Renal cortical epithelial cell (primary cell): ENCODE measurements at places on chromosomes 16 and 17. TPM values are rescaled to one million over a fixed set of nuclear protein-coding genes. Genes with fewer than 3 reads are reported as not detected.

GRCh38 chr17:19270347-19270703 is 33.2 kb downstream of the EPN2 start:
- no peak for DNase-seq

GRCh38 chr16:2799205-2799858 is 1.1 kb downstream of the PRSS41 start:
- no peak for DNase-seq

DNA sequence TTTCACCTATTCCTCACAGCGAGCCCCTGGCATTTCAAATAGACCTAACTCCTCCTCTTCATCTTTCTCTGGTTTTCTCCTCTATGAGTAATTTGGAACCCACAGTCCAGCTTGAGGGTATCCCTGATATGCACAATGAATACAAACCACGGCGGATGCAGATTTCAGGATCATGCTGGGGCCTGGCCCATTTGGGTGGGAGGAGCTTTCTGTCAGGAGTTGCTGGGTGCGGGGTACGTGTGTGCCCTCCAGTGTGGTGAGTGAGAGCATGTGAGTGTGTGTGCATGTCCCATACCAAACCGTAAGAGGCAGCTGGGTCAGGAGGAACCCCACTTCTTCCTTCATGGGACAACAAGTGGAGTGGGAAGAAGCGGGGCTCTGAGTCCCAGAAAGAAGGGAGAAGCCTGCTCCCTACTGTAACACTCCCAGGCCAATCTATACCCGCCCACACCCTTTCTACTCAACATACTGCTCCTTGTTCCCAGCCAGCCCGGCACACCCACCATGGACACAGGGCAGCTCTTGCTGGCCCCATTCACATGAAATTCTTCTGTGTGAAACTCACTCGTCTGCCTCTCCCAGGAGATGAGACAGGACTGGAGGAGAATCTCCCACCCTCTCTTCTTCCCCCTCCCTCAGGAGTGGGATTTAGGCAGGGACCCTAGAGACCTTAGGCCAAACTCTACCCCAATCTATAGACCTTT is 18.4 kb downstream of the CNTNAP1 start:
- DNase-seq: no peak

USH1G gene
- total RNA-seq: not detected in 2 replicates

GRCh38 chr17:65799454-65799853 is 238.0 kb upstream of the AXIN2 start:
- no peak for DNase-seq

DNA sequence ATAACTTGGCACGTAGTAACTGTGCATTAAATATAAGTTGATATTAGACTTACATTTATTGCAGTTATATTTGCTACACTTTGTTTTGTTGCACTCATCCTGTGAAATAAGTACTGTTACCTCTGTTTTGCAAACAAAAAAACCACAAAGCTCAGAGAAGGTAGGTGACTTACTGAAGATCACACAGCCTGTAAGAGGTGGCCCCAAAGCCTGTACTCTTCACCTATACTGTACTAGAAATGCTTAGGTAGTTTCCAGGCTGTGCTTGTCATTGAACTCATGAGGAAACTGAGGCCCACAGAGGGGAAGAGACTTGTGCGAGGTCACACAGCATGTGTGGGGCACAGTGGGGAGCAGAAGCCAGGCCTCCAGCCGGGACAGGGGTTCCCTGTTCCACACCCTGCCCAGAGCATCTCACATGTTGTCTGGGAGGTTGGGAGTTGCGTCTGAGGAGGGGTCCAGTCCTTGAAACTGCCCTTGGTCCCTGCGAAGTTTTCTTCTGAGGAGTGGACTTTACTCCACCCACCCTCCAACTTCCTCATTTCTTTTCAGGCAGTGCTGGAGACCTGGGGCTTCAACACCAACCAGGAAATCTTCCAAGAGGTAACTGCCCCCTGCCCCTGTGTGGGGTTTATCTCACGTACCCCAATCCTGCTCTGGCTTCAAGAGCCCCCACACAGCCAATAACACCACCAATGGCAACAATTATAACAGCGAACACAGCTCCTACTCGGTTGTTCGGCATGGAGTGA is 13.0 kb downstream of the CETP start:
- no peak for DNase-seq

SPATA22 gene
- 0.35 TPM in 1 of 2 replicates, not detected in the other for total RNA-seq

AHSP gene
- not detected in 2 replicates for total RNA-seq

GRCh38 chr17:44780845-44781480 is 22.2 kb downstream of the ADAM11 start:
- no peak for DNase-seq

- no peak for DNase-seq
These were observed 160.3 kb downstream of the RPTOR start for GRCh38 chr17:80704894-80705293.

DNA sequence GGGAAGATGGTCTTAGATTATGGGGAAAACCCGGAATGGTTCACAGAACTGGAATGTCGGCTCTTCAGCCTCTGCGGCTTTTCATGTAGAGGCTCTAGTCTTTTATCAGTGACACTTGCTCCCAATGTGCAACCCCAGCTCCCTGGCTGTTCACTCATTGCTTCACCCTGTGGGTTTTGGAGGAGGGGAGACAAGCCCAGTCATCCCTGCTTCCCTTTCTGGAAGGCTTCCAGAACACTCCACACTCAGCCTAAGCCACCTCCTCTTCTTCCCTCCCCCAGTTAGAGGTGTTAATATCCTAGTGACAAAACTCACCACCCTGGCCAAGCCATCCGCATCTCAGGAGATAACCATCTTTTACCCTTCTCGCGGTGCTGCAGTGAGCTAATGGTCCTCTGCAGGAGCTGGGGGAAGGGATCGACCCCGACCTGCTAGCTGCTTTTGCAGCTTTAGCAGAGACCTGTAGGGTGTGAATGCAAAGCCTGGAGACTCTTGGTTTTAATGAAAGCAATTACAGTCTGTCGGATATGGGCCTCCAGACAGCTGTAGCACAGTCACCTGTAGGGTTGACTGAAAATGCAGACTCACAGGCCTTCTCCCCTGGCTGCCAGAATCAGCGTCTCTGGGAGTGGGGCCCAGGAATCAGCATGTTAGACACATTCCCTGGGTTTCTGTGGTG is 24.3 kb upstream of the LASP1NB start:
- DNase-seq: peak; percentile 96

- no peak for DNase-seq
These were observed 43.7 kb upstream of the STH start for GRCh38 chr17:45955326-45955725.

GRCh38 chr16:85989863-85990643 is 91.1 kb downstream of the IRF8 start:
- DNase-seq: no peak

ACSM3 gene
- total RNA-seq: 8.5 and 34.6 TPM in 2 replicates

DNA sequence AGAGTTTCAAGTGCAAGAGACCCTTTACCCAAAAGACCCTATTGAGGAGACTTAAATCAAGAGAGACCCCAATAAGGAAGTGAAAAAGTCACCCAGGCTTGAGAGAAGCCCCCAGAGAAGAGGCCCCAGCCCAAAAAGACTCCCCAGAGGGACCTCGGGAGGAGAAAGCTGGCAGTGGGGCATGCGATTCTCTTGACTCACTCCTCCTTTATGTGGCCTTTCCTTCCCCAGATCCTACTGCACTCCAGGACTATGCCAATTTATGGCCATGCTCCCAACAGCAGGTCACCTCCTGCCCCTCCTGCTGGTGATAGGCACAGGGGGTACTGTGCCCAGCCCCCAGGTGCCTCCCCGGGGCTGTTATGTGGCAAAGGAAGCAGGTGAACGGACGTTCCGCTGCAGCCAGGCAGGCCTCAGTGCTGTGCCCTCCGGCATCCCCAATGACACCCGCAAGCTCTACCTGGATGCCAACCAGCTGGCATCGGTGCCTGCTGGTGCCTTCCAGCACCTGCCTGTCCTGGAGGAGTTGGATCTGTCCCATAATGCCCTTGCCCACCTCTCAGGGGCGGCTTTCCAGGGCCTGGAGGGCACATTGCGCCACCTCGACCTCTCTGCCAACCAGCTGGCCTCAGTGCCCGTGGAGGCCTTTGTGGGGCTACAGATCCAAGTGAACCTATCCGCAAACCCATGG is 16.3 kb downstream of the LRRC3C start:
- no peak for DNase-seq

- DNase-seq: peak; percentile 54
These were observed 29.7 kb upstream of the LGALS9 start for GRCh38 chr17:27601069-27601974.

GRCh38 chr16:22139008-22139407 is 23.3 kb upstream of the SDR42E2 start:
- no peak for DNase-seq

DCAKD gene
- total RNA-seq: 22.4 and 50.2 TPM in 2 replicates

SDR42E2 gene
- total RNA-seq: not detected in 2 replicates

DNA sequence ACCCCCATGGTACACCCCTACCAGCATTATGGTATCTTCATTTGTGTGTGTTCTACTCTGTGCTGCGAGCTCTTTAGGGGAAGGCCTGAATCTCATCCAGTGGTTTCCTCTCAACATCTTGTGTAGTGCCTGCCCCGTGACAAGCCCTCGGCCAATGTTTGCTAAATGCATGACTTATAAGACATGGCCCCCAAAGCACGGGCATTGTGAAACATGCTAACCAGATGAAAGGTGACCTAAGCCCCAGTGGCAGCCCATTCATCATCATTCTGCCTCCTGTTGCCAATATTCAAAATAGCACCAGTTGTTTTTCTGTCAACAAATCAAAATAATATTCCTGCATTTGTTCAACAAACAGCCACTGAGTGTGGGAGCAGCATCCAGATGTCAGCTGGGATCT is 108.8 kb upstream of the HSBP1 start:
- no peak for DNase-seq

FOXN1 gene
- total RNA-seq: not detected in 2 replicates

MT1F gene
- 11.0 and 11.1 TPM in 2 replicates for total RNA-seq

GRCh38 chr17:1038459-1039122 is 41.7 kb downstream of the TIMM22 start:
- DNase-seq: no peak

- DNase-seq: no peak
These were observed 601 bp downstream of the JMJD8 start for GRCh38 chr16:683396-684070.

- DNase-seq: no peak
These were observed 80.9 kb upstream of the STAC2 start for GRCh38 chr17:39306509-39307212.

DNA sequence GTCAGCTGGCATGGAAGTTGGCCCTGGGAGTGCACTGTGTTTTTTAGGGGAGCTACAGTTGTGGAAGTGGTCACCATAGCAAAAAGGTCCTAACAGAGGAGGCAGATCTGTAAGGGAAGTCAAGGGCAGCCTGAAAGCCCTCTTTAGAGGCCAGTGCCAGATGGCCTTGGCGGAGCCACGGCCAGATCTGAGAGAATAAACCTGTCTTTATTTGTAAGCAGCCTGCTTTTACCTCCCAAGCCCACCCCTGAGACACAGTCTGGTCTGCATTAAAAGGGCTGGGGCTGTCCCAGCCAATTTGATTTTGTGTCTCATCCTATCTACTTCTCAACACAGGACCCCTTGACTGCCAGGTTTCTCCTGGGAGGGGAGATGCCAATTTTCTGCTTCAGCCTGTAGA is 51.0 kb upstream of the NOL11 start:
- DNase-seq: no peak

APOBR gene
- 0.05 TPM in 1 of 2 replicates, not detected in the other for total RNA-seq

GRCh38 chr17:19531780-19532501 is 1.7 kb upstream of the SLC47A1 start:
- DNase-seq: no peak

GRCh38 chr16:51287121-51287755 is 136.2 kb upstream of the SALL1 start:
- no peak for DNase-seq

C17orf67 gene
- total RNA-seq: 0.30 and 0.35 TPM in 2 replicates

GRCh38 chr17:40279402-40279801 is 8.3 kb upstream of the CDC6 start:
- no peak for DNase-seq

KRTAP17-1 gene
- total RNA-seq: not detected in 2 replicates

ST6GALNAC2 gene
- total RNA-seq: 3.5 and 8.0 TPM in 2 replicates

GRCh38 chr17:57259817-57260216 is 3.5 kb downstream of the MSI2 start:
- no peak for DNase-seq

NOXO1 gene
- 0.87 TPM in 1 of 2 replicates, not detected in the other for total RNA-seq

DNA sequence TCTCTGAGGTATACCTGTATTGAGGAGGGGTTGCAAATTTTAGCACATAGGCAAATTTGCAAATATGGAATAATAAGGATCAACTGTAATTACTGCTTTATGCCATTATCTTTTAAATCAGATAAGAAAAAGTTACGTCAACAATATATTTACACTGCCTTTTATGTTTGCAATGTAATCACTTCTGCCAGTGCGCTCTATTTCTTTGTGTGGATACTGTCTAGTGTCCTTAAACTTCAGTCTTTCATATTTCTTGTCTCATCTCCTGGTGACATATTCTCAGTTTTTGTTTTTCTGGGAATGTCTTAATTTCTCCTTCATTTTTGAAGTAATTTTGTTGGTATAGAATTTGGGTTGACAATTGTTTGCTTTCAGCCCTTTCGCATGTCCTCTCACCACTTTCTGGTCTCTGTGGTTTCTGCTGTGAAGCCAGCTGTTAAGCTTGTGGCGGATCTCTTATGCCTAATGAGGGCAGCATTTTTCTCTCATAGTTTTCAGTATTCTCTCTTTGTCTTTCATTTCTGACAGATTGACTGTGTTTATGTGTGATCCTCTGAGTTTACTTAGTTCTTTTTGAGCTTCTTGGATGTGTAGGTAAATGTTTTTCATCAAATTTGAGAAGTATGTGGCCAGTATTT is 37.6 kb upstream of the ABCC11 start:
- no peak for DNase-seq

GRCh38 chr17:48113201-48113676 is 5.7 kb downstream of the SNX11 start:
- DNase-seq: no peak

PMP22 gene
- total RNA-seq: 1.2 and 3.1 TPM in 2 replicates

DNA sequence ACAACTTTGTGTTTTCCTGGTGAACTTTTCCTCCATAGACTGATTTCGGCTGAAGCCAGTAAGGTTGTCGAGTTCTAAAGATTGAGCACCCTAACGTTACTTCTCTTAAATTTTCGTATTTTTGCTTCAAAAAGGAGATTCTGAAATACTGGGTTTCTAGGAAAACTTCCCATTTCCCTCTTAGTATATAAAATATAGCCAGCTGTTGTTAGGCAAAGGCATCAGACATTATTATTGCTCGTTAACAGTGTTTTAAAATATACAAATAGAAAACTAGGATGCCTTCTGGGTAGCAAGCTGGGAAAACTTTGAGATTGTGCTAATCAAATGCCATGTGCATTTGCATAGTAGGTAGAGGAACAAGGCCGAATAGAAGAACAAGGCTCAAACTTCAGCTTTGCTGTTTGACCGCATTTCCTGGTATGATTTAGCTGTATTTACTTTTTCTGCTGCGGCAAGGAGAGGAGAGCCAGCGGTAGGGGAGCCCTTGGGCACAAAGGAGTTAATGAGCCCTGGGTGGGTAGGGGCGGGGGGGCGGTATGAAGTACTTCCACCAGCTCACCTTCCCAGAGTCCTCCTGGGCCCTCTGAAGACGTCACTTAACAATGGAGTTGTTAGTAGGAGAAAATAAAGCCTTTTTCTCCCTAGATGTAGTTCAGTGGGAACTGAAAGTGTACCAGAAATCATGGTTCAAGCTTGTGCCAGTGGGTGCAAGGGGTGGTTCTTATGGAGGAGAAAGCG is 151.9 kb downstream of the MSI2 start:
- DNase-seq: peak; percentile 60
